ENCODE measurements at places on chromosomes 1 and 21.

DNA sequence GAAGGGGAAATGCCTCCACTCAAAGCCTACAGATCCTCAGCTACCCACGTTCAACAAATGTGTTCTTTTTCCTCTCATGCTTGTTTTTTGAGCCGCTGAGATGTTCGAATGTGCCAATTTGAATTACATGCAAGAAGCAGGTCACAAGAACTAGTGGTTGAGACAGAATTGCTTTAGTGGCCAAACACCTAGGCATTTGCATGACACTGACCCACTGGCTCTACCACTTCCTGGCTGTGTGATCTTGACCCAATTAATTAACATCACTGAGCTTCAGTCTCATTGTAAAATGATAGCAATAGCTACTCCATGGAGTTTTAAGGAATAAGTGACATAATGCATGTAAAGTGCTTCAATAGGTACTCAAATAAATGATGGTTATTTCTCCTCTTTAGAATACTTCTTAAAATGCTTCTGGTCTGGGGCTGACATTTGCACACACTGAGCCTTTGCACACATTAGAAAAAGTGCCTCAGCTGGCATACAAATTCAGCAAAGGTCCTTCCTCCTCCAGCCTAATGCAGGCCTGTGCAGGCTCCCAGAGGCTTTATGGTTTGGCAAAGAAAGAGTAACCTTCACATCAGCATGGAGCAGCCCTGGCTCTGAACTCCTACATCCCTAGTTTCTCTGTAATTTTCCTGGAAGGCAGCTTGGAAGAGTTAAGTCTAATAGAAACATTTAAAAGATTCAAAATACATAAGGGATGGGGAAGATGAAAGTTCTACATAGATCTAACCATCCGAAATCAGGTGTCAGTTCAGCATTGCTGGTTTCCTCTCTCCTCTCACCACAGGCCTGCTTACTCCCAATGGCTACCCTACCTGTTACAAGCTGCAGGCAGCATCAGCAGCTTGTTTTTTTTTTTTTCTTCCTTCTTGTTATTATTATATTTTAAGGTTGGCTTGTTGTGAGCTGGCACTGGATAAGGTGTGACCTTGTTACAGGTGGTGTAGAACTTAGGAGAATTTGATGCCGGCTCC is 107.4 kb downstream of the TBX19 start:
- no peak for DNase-seq

DNA sequence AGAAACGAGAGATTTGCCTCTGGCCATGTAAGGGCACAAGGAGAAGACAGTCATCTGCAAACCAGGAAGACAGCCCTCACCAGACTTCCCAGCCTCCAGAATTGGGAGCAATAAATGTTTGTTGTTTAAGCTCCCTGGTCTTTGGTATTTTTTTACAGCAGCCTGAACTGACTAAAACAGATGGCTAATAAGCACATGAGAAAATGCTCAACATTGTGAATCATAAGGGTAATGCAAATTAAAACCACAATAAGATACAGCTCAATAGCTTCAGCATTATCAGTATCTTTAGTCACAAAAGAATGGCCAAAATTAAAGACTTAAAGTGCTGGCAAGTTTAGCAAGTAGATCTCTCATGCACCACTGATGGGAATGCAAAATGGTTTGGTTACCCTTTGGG is 11.7 kb downstream of the UBE2G2 start:
- no peak for DNase-seq

GRCh38 chr21:35812679-35813078 is 247.6 kb downstream of the SETD4 start:
- no peak for DNase-seq

DNA sequence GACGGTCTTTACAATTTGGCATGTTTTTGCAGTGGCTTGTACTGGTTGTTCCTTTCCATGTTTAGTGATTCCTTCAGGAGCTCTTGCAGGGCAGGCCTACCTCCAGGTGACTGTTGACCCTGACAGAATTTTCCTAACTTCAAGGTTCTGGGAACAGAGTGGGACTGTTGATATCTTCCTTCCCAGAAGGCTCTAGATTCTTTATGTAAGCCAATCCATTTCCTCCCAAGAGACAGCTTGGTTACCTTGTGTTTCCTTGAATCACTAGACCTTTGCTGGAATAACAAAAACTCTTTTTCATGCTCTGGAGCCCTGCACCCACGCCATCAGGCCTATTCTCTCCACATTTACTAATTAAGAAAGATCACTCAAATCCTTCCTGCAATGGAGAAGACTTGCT is 67.0 kb downstream of the C21orf91 start:
- no peak for DNase-seq

DNA sequence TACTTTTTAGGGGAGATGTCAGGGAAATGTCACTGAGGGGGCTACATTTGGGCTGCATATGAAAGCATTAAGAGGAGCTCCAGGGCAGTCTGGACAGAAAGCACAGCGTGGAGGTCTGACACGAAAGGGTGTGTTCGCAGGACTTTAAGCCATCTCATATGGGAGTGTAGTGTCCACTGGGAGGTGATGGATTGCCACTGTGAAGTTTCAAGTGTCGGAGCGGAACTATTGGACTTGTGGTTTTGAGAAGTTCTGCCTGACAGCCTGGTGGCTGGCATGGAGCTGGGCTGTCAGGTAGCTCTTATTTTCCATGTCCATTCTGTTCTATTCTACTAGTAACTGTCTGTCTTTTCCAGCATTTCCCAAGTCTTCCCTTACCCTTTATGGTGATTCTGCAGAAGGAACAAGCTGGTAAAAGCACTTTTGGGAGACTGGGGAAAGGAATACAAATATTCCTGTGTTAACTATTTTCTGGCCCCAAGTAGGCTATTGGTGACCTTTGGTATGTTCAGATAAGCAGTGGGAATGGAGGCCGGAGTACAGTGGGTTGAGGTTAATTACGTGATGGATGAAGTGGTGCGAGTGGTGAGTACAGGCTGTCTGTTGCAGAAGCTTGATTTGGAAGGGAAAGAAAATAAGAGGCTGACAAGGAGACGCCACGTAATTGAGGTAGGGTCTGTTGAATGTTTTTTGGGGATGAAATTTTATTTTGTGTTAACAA is 19.3 kb downstream of the B3GALT5 start:
- DNase-seq: no peak

- no peak for DNase-seq
These were observed 22.6 kb upstream of the TRABD2B start for GRCh38 chr1:48019714-48020315.

- DNase-seq: peak; percentile 86
These were observed 74.1 kb downstream of the CD46 start for GRCh38 chr1:207825719-207826556.

DNA sequence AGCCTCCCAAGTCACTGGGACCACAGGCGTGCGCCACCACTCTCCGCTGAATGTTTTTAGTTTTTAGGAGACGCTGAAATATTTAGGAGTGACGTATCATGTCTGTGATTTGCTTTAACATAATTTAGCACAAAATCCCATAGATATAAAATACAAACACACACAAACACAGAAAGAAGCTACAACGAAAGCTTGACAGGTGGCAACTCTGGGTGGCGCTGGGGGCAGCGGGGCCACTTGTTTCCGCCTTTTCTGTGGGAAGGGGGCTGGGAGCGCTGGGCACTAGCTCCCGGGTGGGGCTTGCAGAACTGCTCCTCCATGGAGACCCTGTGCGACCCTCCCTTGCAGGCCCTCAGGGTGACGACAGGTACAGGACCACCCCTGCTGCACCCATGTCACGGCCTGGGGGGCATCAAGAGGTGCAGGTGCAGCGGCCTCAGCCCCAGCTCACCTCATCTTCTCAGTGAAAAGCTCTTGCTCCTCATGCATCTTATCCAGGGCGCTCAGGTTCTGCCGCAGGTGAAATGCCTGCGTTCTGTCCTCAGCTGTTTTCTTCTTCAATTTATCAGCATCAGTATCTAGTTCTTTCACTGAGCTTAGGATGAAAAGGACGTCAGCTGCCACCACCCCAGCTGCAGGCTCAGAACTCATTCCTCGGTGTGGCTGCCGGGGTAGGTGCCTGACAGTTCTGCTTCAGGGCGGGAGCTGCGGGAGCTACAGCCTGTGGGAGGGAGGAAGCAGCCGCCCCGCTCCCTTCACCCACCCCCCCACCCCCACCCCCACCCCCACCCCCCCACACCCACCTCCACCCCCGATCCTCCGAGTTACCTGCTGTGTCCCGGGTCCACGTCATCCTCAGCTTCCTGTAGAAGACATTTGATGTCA is 15.3 kb downstream of the CFAP74 start:
- no peak for DNase-seq

DNA sequence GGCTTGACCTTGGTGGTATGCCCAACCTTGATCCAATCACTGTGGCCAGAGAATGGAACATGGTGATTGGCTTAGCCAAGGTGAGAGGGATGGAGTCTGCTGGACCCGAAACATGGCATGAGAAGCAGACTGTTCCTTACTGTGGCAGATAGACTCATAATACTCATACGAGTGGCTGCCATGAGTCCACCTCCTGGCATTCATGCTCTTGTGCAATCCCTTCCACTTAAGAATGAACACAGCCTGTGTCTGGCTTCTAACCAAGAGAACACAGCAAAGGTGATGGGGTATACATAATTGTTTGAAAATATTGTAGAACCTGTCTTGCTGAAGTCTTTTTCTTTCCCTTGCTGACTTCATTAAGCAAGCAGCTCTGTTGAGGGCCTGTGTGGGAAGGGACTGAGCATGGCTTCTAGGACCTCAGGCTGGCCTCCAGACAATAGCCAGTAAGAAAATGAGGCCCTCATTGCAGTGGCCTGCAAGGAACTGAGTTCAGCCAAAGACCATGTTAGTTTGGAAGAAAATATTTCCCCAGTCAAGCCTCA is 85.9 kb downstream of the ZNF281 start:
- no peak for DNase-seq

DNA sequence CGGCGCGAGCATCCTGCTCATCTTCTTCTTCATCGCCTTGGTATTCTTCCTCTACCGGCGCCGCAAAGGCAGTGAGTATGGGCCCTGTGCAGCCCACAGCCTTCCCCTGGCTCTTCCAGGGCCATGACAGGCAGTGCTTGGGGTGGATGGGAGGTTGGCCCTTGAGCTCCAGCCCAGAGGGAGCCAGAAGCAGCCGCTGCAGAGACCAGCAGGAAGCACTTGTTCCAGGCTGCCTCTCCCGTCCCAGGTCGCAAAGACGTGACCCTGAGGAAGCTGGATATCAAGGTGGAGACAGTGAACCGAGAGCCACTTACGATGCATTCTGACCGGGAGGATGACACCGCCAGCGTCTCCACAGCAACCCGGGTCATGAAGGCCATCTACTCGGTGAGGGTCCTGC is 87.3 kb upstream of the CD1D start:
- DNase-seq: no peak

GRCh38 chr21:35521293-35521692 is 472.2 kb upstream of the RUNX1 start:
- no peak for DNase-seq

- DNase-seq: no peak
These were observed 639.7 kb downstream of the LMO4 start for GRCh38 chr1:87968197-87968955.

- no peak for DNase-seq
These were observed 95.7 kb downstream of the UROD start for GRCh38 chr1:45107782-45108181.

DNA sequence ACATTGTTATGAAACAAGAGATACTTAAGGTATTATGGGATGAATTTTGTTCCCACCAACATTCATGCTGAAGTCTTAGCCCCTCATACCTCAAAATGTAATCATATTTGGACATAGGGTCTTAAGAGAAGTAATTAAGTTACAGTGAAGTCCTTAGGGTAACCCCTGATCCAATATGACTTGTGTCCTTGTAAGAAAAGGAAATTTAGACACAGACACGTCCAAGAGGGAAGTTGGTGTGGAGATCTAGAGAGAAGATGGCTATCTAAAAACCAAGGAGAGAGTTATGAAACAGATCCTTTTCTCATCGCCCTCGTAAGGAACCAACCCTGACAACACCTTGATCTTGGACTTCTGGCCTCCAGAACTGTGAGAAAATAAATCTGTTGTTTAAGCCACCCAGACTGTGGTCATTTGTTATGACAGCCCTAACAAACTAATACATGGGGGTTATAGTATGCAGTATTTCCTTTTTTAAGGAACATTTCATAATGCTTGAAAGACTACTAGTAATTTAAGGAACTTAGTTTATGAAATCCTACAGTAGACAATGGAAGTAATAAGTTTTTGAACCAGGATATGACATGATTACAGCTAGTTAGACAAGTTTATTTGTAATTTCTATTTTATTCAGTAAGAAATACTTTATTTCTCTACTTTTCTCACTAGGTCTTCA is 875.5 kb upstream of the ADGRL2 start:
- no peak for DNase-seq

DNA sequence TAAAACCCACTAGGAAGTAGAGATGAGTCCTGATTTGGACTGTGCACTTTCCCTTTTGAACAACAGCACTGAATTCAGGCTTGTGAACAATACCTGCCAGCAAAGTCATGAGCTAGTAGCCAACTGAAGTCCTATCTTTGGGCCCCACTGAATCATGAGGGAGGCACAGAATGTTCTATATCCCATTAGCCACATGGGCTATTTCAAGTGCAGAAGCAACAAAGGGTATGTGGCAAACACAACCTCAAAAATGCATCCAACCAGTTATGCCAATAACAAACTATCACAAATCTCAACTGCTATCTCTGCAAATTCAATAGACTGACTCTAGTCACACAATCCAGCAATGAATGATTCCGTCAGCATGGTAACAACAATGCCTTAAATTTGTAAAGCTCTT is 276.0 kb downstream of the MRPL39 start:
- DNase-seq: no peak

- DNase-seq: no peak
These were observed 4.4 kb upstream of the C2CD2 start for GRCh38 chr21:41957991-41958766.

DNA sequence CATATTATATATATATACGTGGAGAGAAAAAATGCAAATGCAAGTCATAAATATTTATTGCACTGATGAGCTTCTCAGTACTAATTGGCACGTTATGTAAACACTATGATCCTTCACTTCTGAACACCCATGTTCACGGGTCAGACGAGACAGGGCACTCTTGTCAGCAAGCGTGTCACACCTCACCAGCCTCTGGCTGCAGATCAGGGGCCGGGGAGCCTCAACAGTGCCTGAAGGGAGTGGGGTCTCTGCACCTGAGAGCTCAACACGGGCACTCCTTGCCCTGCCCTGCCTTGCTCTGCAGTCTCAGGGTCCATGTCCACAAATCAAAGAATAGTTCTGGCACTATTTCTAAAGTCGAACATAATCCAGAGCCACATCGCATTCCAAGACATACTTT is 409 bp upstream of the HIVEP3 start:
- no peak for DNase-seq

DNA sequence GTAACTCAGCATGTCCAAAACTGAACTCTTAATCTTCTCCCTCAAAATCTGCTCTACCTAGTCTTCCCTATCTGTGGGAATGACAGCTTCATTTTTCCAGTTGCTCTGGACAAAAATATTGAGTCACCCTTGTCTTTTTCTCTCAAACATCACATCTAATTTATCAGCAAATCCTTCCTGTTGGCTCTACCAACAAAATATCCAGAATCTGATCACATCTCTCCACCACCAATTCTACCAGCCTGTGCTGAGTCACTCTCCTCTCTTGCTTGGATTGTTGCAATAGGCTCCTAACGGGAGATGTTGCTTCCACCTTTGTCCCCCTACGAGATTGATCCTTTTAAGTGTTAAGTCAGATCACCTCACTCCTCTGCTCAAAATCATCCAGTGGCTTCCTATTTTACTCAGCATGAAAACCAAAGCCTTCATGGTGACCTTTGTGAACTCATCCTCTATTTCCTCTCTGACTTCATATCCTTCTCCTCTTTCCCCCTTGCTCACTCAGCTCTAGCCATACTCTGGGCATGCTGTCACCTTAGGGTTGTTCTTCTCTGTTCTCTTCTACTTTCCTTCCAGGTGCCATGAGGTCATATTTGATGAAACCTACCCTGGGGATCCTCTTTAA is 21.5 kb upstream of the SMYD2 start:
- no peak for DNase-seq

- no peak for DNase-seq
These were observed 139.3 kb downstream of the LYPLAL1 start for GRCh38 chr1:219312967-219313366.
